ENCODE measurements at places on chromosomes 1 and 21.

GRCh38 chr1:217322834-217323233, 308.1 kb downstream of the GPATCH2 start:
- no peaks in the 10 kb centered on the region for H3K27me3 ChIP-seq
- no peak overlapping the region for H3K27ac ChIP-seq
- H3K4me3 ChIP-seq, result no peak overlapping the region

DNA sequence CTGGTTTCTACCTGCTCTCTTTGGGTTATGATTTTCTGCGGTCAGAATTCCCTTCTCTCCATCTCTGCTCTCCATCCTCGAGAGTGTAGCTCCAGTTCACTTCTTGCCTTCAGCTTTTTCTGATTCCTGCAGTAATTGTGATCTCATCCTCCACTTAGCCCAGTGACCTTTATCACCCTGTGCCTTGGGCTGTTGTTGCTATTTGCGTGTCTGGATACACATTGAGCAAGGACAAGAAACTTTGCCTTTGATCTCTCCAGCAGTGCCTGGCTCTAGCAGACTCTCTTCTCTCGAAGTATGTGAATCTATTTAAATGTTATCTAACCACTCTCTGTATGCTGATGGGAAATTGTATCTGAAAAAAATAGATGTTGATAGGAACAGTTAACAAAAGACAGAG, 76.4 kb upstream of the MARK1 start:
- no peak overlapping the region for H3K27ac ChIP-seq
- DNase-seq, result no peak
- H3K4me1 ChIP-seq, result no peaks in the 10 kb centered on the region

DNA sequence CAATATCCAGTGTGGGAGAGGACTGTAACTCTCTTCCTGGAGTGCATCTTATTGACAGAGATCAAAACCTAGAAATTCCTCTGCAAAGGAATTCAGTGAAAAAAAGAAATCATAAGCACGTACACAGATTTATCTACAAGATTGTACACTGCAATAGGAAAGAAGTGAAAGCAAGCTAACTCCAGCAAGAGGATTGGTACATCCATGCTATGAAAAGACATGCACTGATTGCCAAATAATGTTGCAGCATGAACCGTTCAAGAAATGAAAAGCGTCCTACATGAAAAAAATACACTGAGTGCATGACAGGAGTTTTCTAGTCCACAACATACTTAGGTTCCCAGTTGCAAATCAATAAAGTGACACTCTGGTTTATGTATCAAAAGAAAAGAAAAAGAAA, 1.9 kb upstream of the MGST3 start:
- no peaks in the 10 kb centered on the region for H3K27me3 ChIP-seq
- H3K4me3 ChIP-seq, result no peak overlapping the region
- peaks cover 27% of the 10 kb centered on the region for H3K4me1 ChIP-seq
- no peaks in the 10 kb centered on the region for H3K36me3 ChIP-seq
- H3K27ac ChIP-seq, result no peak overlapping the region
- no peak for DNase-seq

- DNase-seq, result no peak
- H3K36me3 ChIP-seq, result no peaks in the 10 kb centered on the region
- H3K27me3 ChIP-seq, result no peaks in the 10 kb centered on the region
- H3K27ac ChIP-seq, result no peak overlapping the region
- H3K4me3 ChIP-seq, result no peak overlapping the region
- H3K4me1 ChIP-seq, result peaks cover 8% of the 10 kb centered on the region
Measured at GRCh38 chr1:213122514-213122929, 71.5 kb downstream of the RPS6KC1 start.

GRCh38 chr1:24501371-24502064, 1.1 kb upstream of the RCAN3 start:
- peak overlapping the region; percentile 61 for H3K4me3 ChIP-seq
- no peak overlapping the region for H3K27ac ChIP-seq
- DNase-seq, result no peak
- peaks cover 2% of the 10 kb centered on the region for H3K27me3 ChIP-seq
- H3K4me1 ChIP-seq, result no peaks in the 10 kb centered on the region

- H3K27me3 ChIP-seq, result no peaks in the 10 kb centered on the region
- H3K4me1 ChIP-seq, result peaks cover 2% of the 10 kb centered on the region
- no peak overlapping the region for H3K27ac ChIP-seq
- DNase-seq, result no peak
Measured at GRCh38 chr1:63843010-63843409, 69.2 kb downstream of the ROR1 start.

DNA sequence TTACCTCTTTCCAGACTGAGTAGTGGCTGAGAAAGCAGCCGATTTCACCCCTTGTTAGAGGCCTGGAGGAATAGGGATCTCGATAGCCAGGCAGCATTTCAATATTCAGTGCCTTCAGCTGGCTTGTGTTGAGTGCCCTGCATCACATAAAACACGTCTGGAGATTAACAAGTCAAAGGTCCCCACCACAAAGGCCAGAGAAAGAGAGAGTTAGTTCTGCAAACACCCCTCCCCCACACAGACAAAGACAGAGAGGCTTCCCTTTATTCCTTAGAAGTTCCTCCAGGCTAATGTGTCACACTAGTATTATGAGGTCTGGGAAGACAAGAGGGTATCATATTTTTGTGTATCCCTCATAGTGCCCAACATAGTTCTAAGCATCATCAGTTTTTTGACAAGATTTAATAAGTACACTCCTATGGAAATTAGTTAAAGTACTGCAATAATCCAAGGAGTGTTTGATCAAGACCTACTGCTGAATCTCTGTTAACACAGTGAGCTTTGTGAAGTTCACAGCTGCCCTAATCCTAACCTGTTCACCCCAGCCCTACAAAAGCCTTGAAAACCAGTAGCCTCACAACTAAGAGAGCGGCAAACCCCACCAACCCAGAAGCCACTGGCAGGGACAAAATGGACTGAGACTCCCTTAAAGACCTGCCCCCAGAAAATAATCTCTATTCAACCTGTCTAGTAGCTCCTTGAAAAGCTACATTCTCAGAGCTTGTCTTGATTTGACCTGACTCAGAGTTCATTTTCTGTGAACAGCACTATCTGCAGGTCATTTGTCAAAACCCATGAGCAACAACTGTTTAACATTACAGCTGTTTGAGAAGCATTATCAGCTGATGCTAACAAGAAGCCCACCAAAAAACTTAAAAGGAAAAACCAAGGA, 91.9 kb downstream of the COLGALT2 start:
- H3K27ac ChIP-seq, result peak overlapping the region; percentile 35
- H3K27me3 ChIP-seq, result no peaks in the 10 kb centered on the region
- no peak for DNase-seq
- no peak overlapping the region for H3K4me3 ChIP-seq

- no peaks in the 10 kb centered on the region for H3K27me3 ChIP-seq
- H3K4me1 ChIP-seq, result no peaks in the 10 kb centered on the region
- no peak overlapping the region for H3K4me3 ChIP-seq
- H3K36me3 ChIP-seq, result no peaks in the 10 kb centered on the region
- H3K27ac ChIP-seq, result no peak overlapping the region
- DNase-seq, result no peak
Measured at GRCh38 chr21:46598581-46599572, 6.0 kb downstream of the S100B start.

GRCh38 chr21:14877581-14878228, 187.1 kb downstream of the NRIP1 start:
- H3K4me3 ChIP-seq, result no peak overlapping the region
- no peak overlapping the region for H3K27ac ChIP-seq
- H3K27me3 ChIP-seq, result no peaks in the 10 kb centered on the region
- no peaks in the 10 kb centered on the region for H3K36me3 ChIP-seq
- H3K4me1 ChIP-seq, result peaks cover 11% of the 10 kb centered on the region

GRCh38 chr1:9233942-9234222, 692 bp upstream of the H6PD start:
- no peak for DNase-seq
- H3K27me3 ChIP-seq, result no peaks in the 10 kb centered on the region
- peak overlapping the region; percentile 99 for H3K27ac ChIP-seq

DNA sequence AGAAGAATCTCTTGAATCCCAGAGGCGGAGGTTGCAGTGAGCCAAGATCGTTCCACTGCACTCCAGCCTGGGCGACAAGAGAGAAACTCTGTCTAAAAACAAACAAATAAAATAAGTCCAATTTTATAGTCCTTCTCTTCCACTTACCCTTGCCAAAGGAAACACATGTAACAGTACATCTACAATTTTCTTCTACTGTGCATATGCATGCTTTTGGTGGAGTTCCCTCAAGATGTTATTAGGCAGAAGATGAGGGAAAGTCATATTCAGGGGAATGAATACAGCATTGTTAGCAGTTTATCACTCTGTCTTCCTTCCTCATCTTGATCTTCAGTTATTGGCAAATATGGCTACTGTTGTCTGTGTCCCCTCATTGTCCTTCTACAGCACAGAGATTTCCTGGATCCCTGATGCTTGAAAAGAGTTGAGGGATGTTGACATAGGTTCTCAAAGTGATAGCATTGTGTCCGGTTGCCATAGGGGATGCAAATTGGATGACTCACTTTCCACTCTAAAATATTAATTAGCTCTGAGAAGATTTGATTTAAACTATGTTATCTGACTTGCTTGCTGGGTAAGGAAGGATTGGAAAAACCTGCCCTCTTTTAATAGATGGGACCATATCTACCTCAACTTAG, 1173.6 kb downstream of the KCNT2 start:
- H3K36me3 ChIP-seq, result no peaks in the 10 kb centered on the region
- DNase-seq, result no peak
- no peak overlapping the region for H3K27ac ChIP-seq
- H3K4me3 ChIP-seq, result no peak overlapping the region
- H3K4me1 ChIP-seq, result no peaks in the 10 kb centered on the region

DNA sequence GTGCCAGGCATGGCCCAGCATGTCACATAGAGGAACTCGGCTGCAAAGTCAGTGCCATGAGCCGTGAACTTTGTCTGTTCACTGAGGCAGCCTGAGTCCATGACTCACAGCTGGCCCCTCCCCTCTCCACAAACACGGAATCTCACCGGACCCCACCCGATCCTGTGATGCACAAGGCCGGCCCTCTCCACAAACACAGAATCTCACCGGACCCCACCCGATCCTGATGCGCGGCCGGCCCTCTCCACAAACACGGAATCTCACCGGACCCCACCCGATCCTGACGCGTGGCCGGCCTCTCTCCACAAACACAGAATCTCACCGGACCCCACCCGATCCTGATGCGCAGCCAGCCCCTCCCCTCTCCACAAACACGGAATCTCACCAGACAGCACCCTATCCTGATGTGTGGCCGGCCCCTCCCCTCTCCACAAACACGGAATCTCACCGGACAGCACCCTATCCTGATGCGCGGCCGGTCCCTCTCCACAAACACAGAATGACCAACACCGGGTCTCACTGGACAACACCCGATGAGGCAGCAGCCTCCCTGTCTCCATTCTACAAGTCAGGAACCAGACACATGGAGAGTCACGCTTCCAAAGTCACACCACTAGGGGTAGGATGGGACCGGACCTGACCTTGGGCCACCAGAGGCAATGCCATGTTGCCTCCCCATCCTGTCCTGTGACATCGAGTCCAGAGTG, 39.6 kb upstream of the GPR153 start:
- no peaks in the 10 kb centered on the region for H3K36me3 ChIP-seq
- H3K4me3 ChIP-seq, result no peak overlapping the region
- H3K27me3 ChIP-seq, result no peaks in the 10 kb centered on the region
- H3K27ac ChIP-seq, result no peak overlapping the region

GRCh38 chr1:30315185-30315960, 408.0 kb downstream of the MATN1 start:
- no peaks in the 10 kb centered on the region for H3K4me1 ChIP-seq
- no peak overlapping the region for H3K4me3 ChIP-seq
- H3K36me3 ChIP-seq, result no peaks in the 10 kb centered on the region
- H3K27me3 ChIP-seq, result no peaks in the 10 kb centered on the region

DNA sequence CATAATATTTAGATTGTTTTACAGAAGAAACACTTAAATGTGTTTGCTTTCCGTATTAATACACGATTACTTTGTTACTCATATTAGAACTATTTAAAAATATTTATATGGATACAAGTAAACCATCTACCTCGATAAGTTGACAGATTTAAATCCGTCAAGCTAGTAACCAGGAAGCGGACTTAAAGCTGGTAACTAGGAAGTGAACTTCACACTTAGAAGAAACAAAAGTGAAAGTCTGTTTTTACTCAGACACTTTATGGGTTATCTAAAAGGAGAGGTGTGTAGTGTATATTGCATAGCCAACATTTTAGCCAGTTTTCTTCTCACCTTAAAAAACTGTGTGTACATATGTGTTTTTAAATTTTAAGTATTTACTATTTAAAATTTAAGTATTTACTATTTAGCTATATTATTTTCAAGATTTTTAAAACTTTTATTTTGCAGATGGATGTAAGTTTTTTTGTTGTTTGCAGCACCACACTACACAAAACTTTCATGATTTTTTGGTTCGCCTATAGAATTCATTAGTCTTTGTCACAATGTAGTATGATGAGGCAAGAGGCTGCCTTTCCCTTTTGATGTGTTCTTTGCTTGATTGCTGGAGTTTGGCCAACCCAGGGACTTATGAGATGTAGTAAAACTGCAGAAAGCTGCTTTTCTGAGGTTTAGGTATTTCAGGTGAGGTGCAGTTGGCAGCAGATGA, 2.7 kb downstream of the USP25 start:
- no peak for DNase-seq
- peaks cover 36% of the 10 kb centered on the region for H3K4me1 ChIP-seq
- H3K4me3 ChIP-seq, result peak overlapping the region; percentile 60
- H3K27me3 ChIP-seq, result no peaks in the 10 kb centered on the region

- no peak for DNase-seq
- H3K27ac ChIP-seq, result no peak overlapping the region
- H3K4me3 ChIP-seq, result no peak overlapping the region
- H3K4me1 ChIP-seq, result no peaks in the 10 kb centered on the region
Measured at GRCh38 chr21:42860345-42860744, 19.0 kb downstream of the WDR4 start.

- peaks cover 9% of the 10 kb centered on the region for H3K4me1 ChIP-seq
- peak overlapping the region; percentile 23 for H3K4me3 ChIP-seq
- no peak for DNase-seq
- no peaks in the 10 kb centered on the region for H3K36me3 ChIP-seq
Measured at GRCh38 chr1:203480084-203480483, 4.5 kb downstream of the PRELP start.

All from gastrocnemius medialis (tissue), 4 donors.